ENCODE measurements at places on chromosomes 16 and 17. TPM values are rescaled to one million over a fixed set of nuclear protein-coding genes. Genes with fewer than 3 reads are reported as not detected.
A peak's percentile ranks its signal among the peaks of the same experiment; 100 is the strongest.

TTLL6 gene
- total RNA-seq = not detected

GRCh38 chr17:16938496-16939207 lies 33.3 kb downstream of the TNFRSF13B start:
- DNase-seq = peak; percentile 24
- no peaks in the 10 kb centered on the region for H3K4me1 ChIP-seq
- peaks cover 7% of the 10 kb centered on the region for H3K27me3 ChIP-seq
- H3K36me3 ChIP-seq = no peaks in the 10 kb centered on the region

DNA sequence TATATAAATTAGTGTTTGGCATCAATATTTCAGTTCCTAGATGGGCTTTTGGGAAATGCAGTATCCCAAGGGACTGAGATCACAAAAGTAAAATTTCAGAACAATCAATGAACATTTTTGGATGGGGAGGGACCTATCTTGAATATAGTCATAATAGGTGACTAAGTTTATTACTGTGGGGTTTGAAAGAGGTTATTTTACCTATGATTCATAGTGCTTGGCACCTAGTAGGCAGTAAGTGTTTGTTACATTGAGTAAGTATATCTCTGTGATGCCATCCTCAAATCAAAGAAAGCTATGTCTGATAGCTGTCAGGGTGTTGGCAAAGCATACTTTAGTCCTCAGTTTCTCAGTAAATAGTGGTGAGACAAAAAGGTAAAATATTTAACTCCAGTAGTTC lies 36.9 kb downstream of the ZNF207 start:
- no peaks in the 10 kb centered on the region for H3K4me1 ChIP-seq
- no peaks in the 10 kb centered on the region for H3K27me3 ChIP-seq
- no peak overlapping the region for H3K4me3 ChIP-seq
- no peak overlapping the region for H3K27ac ChIP-seq
- H3K36me3 ChIP-seq = peaks cover 17% of the 10 kb centered on the region
- no peak for DNase-seq

DNA sequence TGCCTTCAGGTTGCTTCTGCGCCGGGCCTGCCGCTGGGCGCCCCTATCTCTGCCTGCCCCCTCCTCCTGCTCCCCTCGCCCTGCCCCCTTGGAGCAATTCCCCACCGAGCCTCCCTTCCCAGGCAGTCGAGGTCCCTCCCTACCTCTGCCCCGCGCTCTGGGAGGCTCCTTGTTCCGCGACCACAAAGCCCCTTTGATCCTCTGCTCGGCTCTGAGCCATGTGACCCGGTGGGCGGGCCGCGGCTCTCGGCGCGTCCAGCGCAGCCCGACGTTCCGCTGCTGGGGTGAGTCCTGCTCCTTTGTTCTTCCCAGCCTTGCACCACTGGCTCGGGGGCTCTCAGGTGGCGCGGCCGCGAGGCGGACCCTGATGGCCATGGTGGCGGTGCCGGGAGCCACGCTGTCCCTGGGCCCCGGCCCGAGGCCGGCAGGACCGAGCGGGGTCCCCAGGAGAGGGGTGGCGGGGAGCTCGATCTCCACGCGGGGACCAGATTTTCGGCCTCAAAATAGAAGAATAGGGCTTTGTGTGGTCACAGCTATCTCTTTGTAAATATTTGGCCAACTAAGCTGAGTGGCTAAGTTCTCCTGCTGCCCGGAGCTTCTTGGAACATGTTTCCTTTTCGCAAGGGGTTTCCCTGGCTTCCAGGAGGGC lies 310.6 kb downstream of the SEC14L1 start:
- peaks cover 82% of the 10 kb centered on the region for H3K4me1 ChIP-seq
- H3K27me3 ChIP-seq = no peaks in the 10 kb centered on the region
- peak overlapping the region; percentile 92 for H3K27ac ChIP-seq

DNA sequence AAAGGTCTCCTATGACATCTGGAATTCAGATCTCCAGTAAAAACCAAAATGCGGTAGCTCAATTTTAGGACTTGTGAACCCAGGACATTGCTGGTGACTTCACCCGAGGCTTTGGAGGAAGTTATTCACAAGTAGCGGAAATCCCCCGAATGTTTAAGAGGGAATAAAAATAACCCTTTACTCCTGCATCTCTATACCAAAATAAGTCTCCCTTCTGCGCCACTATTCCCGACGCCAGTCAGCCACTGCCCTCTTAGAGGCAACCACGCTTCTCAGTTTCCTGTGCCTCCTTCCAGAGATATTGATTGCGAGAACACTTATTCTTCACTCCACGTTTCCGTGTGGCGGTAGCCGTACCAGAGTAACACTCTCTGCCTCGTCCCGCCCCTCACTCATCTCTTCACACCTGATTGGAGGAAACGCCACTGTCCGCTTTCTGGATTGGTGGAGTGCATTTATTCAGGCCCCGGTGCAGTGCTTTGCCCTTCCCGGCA lies 27.4 kb downstream of the EMP2 start:
- H3K27me3 ChIP-seq = no peaks in the 10 kb centered on the region
- H3K4me3 ChIP-seq = no peak overlapping the region
- no peak for DNase-seq
- H3K4me1 ChIP-seq = peaks cover 4% of the 10 kb centered on the region

NEUROD2 gene
- not detected for total RNA-seq

GRCh38 chr17:9331279-9332131 lies 244.1 kb downstream of the STX8 start:
- no peak overlapping the region for H3K27ac ChIP-seq
- no peak for DNase-seq
- no peaks in the 10 kb centered on the region for H3K4me1 ChIP-seq

DNA sequence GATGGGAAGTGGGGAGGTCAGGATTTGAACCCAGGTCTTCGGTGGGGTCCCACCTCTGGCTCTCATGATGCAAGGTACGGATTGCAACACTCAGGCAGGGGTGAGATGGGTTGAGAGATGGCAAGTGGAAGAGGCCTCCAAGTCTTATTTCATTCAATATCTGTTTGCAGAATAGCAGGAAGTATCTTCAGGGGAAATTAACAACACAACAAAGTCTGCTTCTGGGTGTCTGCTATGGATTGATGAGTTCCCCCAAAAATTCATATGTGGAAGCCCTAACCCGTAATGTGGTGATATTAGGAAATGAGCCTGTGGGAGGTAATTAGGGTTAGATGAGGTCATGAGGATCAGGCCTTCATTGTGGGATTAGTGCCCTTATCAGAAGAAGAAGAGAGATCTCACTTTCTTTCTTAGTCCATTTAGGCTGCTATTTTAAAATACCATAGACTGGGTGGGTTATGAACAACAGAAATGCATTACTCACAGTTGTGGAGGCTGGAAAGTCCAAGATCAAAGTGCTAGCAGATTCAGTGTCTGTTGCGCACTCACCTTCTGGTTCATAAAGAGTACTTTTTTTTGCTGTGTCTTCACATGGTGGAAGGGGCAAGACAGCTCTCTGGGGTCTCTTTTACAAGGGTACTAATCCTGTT lies 4.4 kb upstream of the CD300H start:
- H3K36me3 ChIP-seq = no peaks in the 10 kb centered on the region
- peaks cover 7% of the 10 kb centered on the region for H3K27me3 ChIP-seq
- H3K4me3 ChIP-seq = no peak overlapping the region
- no peak overlapping the region for H3K27ac ChIP-seq
- peaks cover 11% of the 10 kb centered on the region for H3K4me1 ChIP-seq
- DNase-seq = no peak

ACSM5 gene
- total RNA-seq = 11.4 TPM

DNA sequence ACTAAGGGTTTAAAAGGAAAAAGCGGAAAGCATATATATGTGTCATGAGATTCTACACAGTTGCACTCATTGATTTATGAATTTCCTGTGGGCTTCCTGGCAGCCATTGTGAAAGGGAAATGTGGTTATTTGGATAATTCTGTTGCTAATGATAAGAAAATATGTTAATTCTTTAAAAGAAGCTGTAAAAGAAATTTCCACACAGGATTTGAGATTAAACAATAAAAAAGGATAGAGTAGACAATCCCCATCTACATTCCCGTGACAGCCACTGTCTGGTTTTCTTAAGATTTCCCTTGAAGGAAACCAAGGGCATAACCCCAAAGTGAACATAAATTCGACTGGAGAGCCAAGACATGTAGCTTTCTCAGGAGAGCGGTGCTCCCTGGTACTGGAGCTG lies 397.5 kb downstream of the CPPED1 start:
- no peaks in the 10 kb centered on the region for H3K4me1 ChIP-seq
- no peak for DNase-seq
- no peak overlapping the region for H3K27ac ChIP-seq
- H3K36me3 ChIP-seq = peaks cover 22% of the 10 kb centered on the region
- no peaks in the 10 kb centered on the region for H3K27me3 ChIP-seq

- no peak for DNase-seq
- H3K4me1 ChIP-seq = peaks cover 38% of the 10 kb centered on the region
- H3K4me3 ChIP-seq = no peak overlapping the region
- H3K36me3 ChIP-seq = no peaks in the 10 kb centered on the region
- H3K27ac ChIP-seq = peak overlapping the region; percentile 32
These were observed 69.5 kb downstream of the SREBF1 start for GRCh38 chr17:17767154-17767869.

DNA sequence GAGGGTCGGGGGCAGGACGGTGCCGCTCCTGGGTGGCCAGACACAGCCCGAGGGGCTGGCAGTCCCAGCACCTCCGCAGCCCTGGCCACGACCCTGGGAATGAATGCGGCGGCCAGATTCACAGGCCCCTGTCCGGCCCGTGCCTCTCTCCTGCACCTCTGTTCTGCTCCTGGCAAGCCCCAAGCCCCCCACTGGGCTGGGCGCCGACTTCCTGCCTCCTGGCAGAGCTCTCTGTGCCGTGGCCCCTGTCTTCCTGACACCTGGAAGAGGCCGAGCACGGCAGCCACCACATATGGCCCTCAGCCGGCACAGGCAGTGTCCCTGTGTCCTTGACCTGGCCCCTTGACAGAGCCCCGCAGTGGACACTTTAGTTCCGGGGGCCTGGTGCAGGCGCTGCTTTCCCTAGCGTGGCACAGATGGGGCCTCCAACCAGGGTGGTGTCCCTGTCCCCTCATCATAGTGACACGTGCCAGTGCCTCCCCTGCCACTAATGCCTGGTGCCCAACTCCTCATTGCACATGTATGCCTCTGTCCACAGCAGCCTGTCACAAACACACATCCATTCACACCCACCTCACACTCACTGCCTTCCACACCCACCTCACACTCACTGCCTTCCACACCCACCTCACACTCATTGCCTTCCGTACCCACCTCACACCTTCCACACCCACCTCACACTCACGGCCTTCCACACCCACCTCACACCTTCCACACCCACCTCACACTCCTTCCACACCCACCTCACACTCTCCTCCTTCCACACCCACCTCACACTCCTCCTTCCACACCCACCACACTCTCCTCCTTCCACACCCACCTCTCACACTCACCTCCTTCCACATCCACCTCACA lies 110.6 kb upstream of the PLCG2 start:
- no peaks in the 10 kb centered on the region for H3K4me1 ChIP-seq
- no peak overlapping the region for H3K27ac ChIP-seq
- H3K27me3 ChIP-seq = no peaks in the 10 kb centered on the region

GRCh38 chr17:21532763-21533385 lies 156.7 kb downstream of the KCNJ12 start:
- no peak overlapping the region for H3K4me3 ChIP-seq
- H3K27ac ChIP-seq = no peak overlapping the region
- H3K36me3 ChIP-seq = peaks cover 22% of the 10 kb centered on the region

GRCh38 chr16:31022544-31023251 lies 10.7 kb upstream of the STX4 start:
- DNase-seq = no peak
- no peak overlapping the region for H3K4me3 ChIP-seq
- no peaks in the 10 kb centered on the region for H3K4me1 ChIP-seq

DNA sequence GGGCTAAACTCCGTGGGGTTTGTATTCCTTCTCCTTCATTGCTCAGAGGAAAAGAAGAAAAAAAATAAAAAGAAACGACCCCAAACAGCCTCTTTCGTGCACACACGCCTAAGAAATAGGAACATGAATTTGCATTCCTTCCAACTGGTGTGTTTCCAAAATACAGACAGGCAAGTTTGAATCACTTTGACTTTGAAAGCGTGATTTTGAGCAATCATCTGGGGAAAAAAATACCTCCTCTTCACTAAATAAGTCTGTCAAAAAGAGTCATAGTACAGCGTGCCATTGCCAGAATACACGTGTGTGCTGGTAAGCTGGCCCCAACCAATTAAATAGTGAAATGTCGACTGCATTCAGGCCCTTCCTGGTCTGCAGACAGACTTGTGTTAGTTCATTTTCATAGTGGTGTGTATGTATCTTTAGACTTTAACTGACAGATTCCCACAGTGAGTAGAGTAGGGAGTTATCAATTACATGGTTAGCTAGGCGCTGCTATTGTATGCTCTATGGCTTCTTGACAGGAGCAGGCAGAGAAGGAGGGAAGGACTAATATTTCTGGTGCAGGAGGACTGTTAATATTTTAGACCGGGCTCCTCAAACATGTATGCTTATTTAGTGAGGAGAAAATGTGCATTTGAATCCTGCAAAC lies 618.3 kb downstream of the MAF start:
- no peaks in the 10 kb centered on the region for H3K27me3 ChIP-seq
- H3K36me3 ChIP-seq = no peaks in the 10 kb centered on the region
- H3K4me3 ChIP-seq = no peak overlapping the region
- no peak overlapping the region for H3K27ac ChIP-seq
- peaks cover 4% of the 10 kb centered on the region for H3K4me1 ChIP-seq
- DNase-seq = no peak

CMTM1 gene
- total RNA-seq = 1.5 TPM

DNA sequence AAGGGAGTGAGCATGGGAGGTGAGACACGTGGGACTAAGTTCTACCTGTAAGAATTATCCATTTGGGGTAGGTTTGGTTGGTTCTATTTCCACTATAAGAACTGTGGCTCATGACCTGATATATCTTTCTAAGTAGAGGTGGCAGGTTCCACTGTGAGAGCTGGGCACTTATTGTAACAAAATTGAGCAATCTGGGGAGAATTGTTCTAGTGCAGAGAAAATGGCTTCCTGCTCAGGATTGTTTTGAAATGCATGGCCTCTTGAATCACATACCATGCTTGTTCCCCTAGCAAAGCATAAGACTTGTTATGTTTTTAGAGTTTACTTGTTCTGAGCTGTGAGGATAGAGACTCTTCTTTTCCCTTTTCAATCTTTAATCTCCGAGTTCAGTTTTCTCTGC lies 125.9 kb downstream of the MAP2K6 start:
- DNase-seq = no peak
- no peak overlapping the region for H3K27ac ChIP-seq
- H3K4me3 ChIP-seq = no peak overlapping the region
- H3K4me1 ChIP-seq = no peaks in the 10 kb centered on the region
- H3K27me3 ChIP-seq = no peaks in the 10 kb centered on the region

CDH1 gene
- 248 TPM for total RNA-seq

- no peaks in the 10 kb centered on the region for H3K36me3 ChIP-seq
- peaks cover 15% of the 10 kb centered on the region for H3K27me3 ChIP-seq
- peak overlapping the region; percentile 46 for H3K4me3 ChIP-seq
- no peak overlapping the region for H3K27ac ChIP-seq
- peaks cover 22% of the 10 kb centered on the region for H3K4me1 ChIP-seq
- no peak for DNase-seq
These were observed 9.1 kb downstream of the SLC22A31 start for GRCh38 chr16:89191033-89191900.

CBFA2T3 gene
- 1.5 TPM for total RNA-seq

LITAFD gene
- total RNA-seq = not detected

GRCh38 chr16:27817038-27817437 lies 246.5 kb downstream of the GSG1L start:
- no peak overlapping the region for H3K4me3 ChIP-seq
- H3K4me1 ChIP-seq = no peaks in the 10 kb centered on the region
- no peak overlapping the region for H3K27ac ChIP-seq

KRTAP4-4 gene
- total RNA-seq = 81.7 TPM

EVI2B gene
- total RNA-seq = 4.3 TPM

HSF4 gene
- total RNA-seq = 79.3 TPM

TBC1D3E gene
- not detected for total RNA-seq
